ENCODE measurements at places on chromosomes 5 and 9.
A peak's percentile ranks its signal among the peaks of the same experiment; 100 is the strongest.

- no peak for DNase-seq
Measured at GRCh38 chr9:128921881-128922763, 1.3 kb downstream of the PHYHD1 start.

GRCh38 chr5:158368686-158369085, 509.7 kb upstream of the CLINT1 start:
- DNase-seq: no peak

- DNase-seq: peak; percentile 76
Measured at GRCh38 chr9:126722252-126722921, 82.5 kb upstream of the ZBTB43 start.

DNA sequence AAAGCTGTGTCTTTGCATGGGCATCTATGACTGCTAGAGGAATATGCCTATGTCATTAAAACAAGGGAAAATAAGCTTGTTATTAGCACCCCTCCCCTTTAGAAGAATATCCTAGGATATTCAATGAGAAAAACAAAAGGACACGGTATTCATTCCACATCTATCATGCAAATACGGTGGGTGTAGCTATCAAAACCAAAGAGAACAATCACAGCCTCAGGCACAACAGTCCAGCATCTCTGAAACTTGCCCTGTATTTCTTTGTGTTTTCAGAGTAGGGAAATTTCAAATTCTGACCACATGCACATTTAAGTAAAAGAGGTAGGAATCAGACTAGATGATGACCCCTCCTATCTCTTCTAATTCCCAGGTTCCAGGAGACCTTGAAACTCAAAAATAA, 209.9 kb downstream of the EFNA5 start:
- no peak for DNase-seq

DNA sequence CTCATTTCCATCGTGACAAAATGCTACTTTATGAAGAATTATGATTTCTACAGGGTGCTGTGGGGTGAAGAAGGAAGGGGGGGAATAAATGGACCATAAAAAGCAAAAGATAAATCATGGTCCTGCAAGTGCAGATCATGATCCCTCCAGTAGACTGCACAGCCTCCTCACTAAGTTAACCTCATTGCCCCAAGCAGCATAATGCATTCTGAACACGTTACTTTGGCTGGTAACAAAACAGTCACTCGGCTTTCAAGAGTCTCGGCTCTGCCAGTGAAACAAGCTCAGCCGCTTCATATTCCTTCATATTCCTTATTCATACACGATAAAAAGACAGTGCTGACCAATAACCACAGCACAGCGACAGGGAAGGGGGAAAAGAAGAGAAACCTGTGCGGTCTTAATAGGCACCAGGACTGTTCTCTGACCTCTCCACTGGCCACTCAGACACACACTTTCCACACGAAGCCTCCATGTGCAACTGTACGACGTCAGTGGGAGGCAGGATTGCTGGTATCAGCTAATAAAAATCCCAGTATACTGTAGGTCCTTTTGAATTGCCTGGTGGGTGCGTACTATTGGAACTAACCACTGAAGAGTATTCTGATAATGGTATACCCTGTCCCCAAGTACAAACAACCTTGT, 60.5 kb downstream of the ANKH start:
- no peak for DNase-seq

DNA sequence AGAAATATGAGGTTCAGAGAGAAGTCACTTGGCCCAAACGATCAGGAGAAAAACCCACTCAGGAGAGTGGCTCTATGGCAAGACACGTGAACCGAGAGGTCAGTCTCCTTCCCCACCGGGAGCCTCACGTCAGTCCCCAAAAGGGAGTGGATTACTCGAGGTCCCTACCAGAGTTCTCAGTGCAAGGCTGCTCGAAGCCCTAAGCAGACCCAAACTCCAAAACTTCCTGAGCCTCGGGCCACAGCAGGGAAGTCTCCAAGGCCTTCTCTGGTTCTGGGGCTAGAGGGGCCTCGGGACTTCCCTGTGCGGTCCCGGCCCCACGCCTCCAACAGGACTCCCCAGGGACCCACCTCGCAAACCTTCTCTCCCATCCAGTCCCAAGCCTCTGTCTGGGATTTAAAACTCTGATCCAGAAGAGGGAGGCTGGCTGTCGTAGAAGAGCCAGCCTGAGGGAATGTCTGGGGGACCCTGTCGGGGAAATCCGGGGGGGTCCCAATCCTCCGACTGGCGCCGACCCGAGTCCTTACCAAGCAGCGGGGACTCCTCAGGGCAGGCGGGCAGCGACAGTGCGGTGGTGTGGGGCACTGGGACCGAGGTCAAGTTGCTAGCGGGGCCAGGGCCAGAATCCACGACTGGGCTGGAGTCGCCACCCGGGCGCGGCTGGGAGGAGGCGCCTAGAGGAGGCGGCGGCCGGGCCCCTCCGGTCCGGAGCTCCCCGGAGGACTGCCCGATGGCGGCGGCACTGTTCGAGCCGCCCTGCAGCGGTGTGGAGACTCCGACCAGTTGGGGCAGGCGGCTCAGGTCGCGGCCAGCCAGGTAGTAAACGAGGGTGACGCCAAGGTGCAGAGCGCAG, 679 bp downstream of the B4GALT1 start:
- DNase-seq: peak; percentile 40

DNA sequence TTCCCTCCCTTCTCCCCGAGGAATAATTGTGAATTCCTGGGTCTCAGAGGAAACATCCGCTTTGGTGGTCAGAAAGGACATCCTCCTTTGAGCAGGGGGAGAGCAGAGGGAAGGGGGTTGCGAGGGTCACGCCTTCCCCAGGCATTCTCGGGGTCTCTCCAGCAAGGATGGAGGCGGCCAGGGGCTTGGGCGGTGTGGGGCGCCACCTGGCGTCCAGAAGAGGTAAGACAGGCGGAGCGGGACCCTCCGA, 129.1 kb downstream of the KCNIP1 start:
- peak; percentile 82 for DNase-seq

DNA sequence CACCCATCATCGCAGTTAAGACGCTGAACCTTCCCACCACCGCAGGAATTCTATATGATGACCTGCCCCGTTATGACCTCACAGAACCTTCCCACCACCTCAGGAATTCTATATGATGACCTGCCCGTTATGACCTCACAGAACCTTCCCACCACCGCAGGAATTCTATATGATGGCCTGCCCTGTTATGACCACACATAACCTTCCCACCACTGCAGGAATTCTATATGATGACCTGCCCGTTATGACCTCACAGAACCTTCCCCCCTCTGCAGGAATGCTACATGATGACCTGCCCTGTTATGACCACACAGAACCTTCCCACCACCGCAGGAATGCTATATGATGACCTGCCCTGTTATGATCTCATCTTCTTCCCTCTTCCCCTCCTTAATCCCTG, 64.3 kb downstream of the IRX1 start:
- DNase-seq: no peak

- DNase-seq: no peak
Measured at GRCh38 chr5:172038167-172038566, 31.7 kb upstream of the FBXW11 start.

GRCh38 chr5:121299153-121299552, 552.5 kb upstream of the FTMT start:
- no peak for DNase-seq

DNA sequence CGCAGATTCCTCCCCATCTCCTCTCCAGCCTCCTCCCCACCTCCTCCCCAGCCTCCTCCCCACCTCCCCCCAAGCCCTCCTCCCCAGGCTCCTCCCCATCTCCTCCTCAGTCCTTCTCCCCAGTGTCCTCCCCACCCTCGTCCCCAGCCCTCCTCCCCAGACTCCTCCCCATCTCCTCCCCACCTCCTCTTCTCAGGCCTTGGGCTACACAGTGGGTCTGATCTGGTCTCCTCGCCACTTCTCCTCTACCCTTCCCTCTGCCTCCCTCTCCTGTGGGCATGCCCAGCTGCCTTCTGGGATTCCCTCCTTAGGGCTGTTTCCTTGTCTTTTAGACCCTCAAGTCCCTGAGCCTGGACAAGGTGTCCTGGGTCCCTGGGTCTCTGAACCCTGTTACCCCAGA, 28.3 kb downstream of the CXXC5 start:
- no peak for DNase-seq

GRCh38 chr9:98538203-98538602, 170.5 kb downstream of the GABBR2 start:
- DNase-seq: no peak

DNA sequence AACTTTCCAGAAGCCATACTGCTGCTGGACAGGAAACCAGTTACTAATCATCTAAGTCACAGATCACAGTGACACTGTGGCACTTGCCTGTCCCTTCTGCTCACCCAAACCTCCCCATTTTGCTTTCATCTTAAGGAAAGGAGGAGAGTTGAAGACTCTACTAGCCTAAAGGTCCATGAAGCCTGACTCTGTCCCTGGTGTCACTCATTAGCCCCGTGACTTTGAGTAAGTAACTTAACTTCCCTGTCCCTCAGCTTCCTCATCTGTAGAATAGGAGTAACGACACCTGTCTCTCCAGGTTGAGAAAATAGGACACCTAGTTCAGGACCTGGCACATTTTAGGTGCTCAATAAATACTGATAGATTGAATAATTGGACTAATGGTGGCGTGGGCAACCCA, 536 bp upstream of the SLC6A7 start:
- DNase-seq: no peak

DNA sequence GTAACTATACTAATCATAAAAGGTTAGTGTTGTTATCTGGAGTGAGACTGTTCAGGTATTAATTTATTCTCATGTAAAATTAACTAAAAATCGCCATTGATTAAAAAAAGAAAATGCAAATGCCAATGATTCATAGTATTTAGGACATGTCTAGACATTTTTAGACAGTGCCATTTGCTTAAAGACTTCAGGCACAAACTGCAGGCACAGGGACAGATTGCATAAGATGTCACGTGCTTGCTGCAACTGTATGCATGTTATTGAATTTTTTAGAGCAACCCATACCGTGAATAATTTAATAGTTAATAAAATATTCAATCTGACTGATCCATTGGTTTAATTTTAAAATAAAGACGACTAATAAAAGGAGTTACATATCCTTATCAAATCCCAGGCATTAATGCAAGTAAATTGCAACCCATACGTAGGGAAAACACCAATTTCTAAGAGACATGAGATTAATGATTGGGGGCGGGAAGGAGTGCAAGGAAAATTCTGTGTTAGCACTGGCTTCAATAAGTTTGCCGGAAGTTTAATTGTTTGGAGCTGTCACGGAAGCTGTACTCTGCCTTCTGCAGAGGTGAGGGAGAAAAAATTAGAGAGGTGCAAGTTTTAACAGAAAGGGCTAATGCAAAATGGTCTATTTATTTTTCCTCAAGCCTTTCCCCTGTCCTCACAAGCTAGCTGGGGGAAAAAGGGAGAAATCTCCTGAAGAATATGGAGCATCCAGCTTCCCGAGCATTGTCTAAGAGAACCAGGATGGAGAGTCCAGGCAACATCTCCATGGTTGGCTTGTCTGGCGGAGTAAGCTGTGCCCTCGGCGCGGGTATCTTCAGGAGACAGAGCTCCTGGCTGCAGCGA, 2.9 kb downstream of the EDIL3 start:
- no peak for DNase-seq

DNA sequence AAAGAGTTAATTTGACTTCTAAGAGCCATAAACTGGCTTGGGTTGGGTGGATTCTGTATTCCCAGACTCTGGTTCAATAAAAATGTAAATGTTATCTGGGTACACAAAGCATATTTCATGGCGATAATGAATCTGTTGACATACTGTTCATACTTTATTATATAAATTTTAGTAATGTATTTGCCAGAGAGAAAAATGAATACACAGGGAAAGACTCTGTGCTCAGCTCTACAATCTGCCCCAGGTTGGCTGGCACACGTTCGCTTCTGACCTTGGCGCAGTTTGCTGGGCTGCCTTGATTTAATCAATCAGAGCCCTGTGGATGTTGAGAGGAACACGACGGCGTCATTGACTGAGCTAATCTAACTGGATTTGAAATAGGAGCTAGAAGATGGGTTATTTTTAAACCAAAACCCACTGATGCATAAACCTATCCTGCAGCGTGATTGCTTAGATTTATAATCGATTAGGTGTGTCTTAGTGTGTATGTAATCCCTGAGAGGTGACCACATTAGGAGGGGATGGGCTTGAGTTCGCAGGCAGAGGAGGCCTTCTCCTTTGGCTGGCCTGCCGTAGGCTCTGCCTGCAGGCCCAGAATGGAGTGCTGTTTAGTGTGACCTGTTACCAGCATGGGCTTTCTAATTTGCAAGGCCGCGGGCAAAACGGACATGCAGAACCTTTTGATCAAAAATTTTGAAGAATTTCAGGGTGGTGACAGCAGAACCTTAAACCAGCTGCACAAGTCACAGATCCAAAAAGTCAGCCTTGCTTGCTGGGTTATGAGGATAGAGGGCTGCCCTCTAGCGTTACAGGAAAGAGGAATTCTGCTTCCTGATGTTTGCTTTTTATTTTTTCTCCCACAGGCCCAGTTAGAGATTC, 3.9 kb upstream of the ADCY2 start:
- peak; percentile 38 for DNase-seq

- DNase-seq: no peak
Measured at GRCh38 chr5:169431386-169431785, 130.4 kb upstream of the SLIT3 start.

DNA sequence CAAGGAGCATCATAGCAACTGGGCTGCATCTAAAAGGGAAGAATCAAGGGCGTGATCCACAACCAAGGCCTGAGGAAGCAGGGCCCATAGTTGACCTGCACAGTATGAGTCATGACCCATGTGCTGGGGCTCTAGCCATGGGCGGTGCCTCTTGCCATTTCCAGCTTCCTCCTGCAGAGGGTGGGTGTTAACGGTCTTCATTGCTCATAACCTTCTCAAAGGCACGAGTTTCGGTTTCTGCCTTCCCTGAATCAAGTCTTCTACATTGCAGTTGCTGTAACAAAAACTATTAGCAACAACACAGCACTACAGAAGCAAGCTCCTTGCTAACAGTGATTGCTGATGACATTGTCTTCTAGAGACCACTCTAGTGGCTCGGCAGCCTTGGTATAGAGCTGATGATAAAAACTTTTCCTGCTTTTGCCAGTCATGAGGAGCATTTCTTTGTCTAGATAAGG, 66.9 kb downstream of the CTSL start:
- DNase-seq: peak; percentile 86

- no peak for DNase-seq
Measured at GRCh38 chr5:14447958-14448911, 133.4 kb upstream of the OTULINL start.

GRCh38 chr9:93918061-93918460, 37.1 kb downstream of the BARX1 start:
- DNase-seq: no peak

GRCh38 chr9:135413086-135413375, 66.6 kb upstream of the PPP1R26 start:
- no peak for DNase-seq

DNA sequence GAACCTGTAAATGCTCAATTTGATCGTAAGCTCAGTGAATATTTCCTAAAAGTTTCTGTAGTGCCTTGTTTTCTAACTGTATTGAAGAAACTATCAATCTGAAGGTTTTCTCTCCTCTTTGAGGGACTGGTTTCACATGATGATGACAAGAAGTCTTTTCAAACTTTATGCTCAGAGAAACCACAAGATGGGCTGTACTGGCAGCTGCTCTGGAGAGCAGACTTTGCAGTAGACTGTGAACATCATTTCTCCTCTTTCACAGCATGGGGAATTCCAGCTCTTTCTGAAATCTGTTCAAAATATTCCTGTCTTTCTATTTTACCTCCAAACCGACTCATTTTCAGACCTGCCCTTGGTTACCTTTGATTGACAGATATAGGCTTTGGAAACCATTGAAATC, 194.4 kb downstream of the IZUMO3 start:
- DNase-seq: no peak

Measured in KBM-7 (cell line).